ENCODE measurements at places on chromosomes 1 and 21. TPM values are rescaled to one million over a fixed set of nuclear protein-coding genes. Genes with fewer than 3 reads are reported as not detected.
A peak's percentile ranks its signal among the peaks of the same experiment; 100 is the strongest.

RCSD1 gene
- polyA plus RNA-seq, result 0.15 TPM

DNA sequence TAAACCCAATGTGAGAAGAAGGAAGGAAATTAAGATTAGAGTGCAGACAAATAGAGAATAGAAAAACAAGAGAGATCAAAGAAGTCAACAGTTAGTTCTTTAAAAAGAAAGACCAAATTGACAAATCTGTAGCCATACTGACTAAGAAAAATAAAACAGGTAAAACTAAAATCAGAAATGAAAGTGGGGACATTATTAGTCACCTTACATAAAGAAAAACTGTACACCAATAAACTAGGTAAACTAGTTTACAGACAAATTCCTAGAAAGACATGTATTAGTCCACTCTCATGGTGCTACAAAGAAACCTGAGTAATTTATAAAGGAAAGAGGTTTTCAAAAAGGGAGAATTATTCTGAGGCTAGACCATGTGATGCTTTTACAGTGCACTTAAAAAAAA, 22.3 kb downstream of the BLZF1 start:
- no peak for DNase-seq

- DNase-seq, result peak; percentile 94
These were observed at the start of gene S100A13 for GRCh38 chr1:153626904-153627714. Gene S100A13 (minus strand): TSS chr1:153627505. CDS start chr1:153626472, 1,033 bp downstream.

DNA sequence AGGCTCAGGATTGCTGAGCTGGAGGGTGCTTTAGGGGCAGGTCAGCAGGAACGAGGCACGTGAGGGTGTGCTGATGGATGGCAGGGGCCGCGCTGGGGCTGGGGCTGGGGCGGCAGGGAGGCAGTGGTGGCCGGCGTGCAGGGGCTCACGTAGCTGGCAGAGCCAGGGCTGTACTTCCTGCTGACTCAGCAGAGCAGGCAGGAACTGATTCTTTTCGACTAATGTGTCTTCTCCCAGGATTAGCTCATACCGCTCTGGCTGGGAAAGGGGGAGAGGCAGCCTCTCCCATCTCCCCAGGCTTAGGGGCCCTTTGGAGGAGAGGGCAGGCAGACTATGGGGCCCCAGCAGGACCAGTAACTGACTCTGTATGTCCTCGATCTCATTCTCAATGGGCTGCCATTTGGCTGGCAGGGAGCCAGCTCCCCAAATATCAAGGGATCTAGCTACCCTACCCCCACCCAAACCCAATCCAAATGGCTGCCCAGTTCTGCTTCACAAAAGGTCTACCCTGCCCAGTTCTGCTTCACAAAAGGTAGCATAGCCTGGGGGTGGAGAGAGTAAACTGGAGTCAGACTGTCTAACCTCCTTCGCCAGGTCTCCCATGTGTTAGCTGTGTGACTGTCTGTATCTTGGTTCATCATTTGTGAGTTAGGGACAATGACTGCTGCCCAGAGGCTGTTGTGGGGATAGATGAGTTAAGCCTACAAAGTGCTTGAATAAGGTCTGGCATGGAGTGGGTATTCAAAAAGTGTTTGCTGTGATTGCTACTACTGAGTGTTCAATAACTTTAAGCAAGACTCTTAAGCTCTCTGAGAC, 100.1 kb upstream of the SLC2A1 start:
- DNase-seq, result peak; percentile 55

PGM1 gene
- polyA plus RNA-seq, result 118 TPM

GRCh38 chr1:109482791-109483671, 674 bp upstream of the ATXN7L2 start:
- peak; percentile 35 for DNase-seq

AGMAT gene
- 0.75 TPM for polyA plus RNA-seq

DNA sequence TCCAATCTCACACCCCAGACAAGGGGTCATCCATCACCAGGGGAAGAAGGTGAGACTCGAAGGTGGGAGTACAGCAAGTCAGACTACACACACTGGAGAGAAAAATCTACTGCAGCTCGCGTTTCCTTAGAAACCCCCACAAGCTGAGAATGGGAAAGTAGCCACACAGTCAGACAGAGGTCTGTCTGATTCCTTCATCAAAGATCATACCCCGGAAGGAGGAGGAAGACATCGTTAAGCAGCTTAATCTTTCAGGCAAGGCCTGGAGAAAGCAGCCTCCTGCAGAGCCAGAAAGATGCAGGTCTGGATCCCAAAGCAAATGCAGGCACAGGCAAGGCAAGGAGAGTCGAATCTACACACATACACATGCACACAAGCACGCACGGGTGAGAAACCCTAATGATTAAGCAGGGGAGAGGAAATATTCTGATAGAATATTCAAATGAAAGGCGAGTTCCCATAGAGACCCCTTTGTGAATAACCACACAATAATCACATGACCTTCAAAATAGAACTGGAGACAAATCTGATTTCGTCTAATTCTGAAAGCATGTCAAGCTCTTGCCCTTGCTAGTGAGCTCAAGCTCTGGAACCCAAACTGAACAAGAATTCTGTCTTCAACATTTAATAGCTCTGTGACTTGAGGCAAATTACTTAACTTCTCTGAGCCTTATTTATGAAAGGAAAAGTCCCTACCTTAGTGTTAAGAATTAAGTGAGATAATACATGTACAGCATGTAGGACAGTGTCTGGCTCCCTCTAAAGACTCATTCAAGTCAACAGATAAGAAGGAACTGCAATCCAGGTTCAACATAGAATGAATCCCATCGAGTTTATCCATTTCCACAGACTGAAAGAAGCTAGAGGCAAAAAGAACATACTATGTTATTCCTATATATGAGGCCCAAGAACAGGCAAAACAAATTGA, 387.8 kb downstream of the OMA1 start:
- DNase-seq, result no peak

EPHA10 gene
- polyA plus RNA-seq, result not detected

DNA sequence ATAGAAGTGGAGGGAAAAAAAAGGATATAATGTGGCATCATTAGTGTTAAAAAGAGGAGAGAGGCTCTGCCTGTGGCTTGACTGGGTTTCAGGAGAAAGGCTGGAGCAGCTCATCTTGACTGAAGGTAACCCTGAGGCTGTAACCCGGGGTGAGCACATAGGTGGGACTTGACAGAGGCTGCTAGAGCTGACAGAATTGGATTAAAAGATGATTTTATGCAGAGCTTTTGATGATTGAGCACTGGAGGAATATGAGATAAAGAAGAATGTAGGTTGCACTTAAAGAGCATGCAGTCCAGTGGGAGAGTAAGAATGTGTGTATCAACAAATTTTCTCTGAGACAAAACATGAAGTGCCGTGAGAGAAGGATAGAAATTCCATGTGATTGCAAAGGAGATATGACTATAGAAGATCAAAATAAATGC, 17.3 kb downstream of the LAMC1 start:
- DNase-seq, result peak; percentile 49

KRTAP10-8 gene
- polyA plus RNA-seq, result not detected

- DNase-seq, result peak; percentile 22
These were observed 216.1 kb upstream of the GRIK3 start for GRCh38 chr1:37250371-37250770.

All from GM23248 (cell line).